Suppressor macrophage (primary cell): ENCODE measurements at places on chromosomes 5 and 9.
A peak's percentile ranks its signal among the peaks of the same experiment; 100 is the strongest.

DNA sequence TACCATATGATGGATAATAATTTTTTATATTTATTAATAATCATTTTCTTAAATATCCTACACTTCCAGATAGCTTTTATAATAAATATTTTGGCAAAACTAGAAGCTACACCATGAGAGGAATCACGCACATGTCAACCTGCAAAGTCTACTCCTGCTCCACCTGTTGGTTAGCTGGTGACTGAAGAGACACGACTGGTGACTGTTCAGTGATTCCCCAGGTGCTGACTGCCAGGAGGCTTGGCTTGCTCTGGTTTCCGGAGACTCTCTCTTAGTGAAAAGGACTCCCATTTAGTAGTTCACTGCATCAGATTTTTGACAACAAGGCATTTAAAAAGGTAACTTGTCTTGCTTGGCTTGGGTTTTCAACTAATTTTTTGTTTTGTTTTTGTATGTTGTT is 20.9 kb downstream of the GZMA start:
- no peak for DNase-seq

- DNase-seq: no peak
Measured at GRCh38 chr5:143977891-143978461, 166.0 kb downstream of the HMHB1 start.

DNA sequence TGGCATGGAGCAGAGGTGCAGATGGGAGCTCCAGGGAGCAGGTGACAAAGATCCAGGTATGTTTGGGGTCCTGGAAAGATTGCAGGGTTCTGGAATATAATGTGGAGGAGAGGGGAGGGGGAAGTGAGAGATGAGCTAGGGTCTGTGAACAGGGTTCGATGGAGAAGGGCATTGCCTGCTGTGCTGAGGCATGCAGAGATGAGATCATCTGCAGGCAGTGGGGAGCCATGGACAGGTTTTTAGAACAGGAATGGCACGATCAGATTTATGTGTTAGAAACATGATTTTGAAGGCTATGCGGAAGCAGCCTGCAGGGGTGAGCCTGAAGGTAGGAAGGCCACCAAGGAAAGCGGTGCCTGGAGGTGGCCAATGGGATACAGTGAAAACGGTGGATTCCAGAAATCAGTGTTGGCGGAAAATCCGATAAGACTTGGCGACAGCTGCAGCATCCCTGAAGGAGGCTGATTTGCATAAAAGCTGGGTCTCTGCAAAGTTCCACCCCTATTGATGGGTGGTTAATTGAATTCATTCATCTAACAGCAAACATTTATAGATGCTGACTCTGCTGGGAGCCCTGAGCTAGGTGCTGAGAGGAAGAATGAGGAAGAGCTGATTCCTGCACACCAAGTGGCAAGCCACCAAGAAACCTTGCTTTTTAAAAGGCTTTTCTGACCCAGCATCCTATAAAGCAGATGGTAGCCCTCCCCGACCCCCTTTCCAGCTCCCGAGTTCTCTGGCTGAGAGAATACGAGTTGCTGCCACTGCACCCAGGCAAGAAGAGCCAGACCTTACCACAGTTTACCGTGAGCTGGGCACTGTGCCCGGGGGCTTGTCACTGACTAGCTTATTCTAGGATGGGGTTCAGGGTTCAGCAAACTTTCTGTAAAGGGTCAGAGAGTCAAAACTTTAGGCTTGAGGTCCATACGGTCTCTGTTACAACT is 139.2 kb upstream of the SMIM23 start:
- DNase-seq: no peak

GRCh38 chr9:127976498-127976897 is 4.3 kb downstream of the EEIG1 start:
- no peak for DNase-seq

DNA sequence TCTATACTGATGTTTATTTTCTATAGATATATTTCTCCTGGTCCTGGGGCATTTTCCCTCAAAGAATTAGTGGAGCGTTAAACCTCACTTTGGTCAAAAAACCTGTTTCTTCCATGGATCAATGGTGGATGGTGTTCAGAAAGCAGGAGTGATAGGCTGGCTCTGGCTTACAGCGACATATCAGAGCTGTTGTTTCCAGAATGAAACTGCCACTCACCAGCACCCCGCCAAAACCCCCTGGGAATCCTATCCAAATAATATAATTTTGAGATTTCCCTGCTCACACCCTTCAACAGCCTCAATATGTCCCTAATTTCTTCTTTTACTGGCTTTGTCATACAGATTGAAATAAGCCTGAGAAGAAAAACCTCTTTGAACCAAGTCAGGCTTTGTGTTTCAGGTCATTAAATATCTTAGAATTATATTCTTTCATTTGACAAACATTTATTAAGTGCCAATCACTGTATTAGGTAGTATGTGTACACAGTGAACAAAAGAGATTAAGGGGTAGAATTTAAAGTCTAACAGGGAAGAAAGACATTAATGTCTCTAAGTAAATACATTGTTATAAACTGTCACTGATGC is 144.5 kb upstream of the GPR151 start:
- DNase-seq: no peak

GRCh38 chr5:93188876-93189485 is 392.0 kb downstream of the NR2F1-AS1 start:
- DNase-seq: no peak

GRCh38 chr5:4144411-4145007 is 548.9 kb downstream of the IRX1 start:
- no peak for DNase-seq

DNA sequence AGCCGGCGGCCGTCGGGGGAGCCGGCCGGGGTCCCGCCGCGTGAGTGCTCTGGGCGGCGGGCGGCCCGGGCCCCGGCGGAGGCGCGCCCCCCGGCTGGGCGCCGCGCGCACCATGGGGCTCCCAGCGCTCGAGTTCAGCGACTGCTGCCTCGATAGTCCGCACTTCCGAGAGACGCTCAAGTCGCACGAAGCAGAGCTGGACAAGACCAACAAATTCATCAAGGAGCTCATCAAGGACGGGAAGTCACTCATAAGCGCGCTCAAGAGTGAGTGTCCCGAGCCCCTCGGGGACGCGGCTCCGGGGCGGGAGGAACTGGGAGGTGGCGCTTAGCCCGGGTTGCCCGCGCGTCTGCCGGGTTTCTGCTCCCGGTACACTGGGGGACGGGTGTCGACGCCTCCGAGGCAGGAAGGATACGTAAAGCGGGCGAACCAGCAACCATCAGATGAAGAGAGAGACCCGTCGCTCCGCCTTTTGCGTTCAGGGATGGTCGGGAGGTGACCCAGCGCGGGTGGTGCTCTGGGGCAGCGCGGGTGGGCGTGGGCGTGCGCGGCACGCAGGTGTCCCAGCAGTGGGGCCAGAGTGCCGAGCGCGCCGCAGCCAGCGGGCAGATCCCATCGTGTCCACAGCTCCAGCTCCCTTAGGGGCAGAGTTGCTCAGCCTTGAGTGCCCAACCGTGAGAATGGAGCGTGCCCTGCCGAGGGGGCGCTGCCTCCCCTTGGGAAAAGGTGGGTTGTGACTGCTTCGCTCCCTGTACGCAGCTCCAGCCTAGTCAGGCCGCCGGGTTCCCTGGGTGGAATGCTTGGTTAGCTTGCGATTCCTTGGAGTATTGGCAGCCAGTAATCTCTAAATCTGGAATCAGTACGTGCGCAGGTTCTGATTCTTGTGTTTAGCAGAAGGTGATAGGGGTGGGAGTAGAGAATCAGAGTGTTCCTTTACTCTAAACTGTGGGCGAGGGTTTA is 753 bp downstream of the ARHGAP26 start:
- peak; percentile 80 for DNase-seq

GRCh38 chr5:59790776-59791475 is 102.6 kb downstream of the PDE4D start:
- no peak for DNase-seq

DNA sequence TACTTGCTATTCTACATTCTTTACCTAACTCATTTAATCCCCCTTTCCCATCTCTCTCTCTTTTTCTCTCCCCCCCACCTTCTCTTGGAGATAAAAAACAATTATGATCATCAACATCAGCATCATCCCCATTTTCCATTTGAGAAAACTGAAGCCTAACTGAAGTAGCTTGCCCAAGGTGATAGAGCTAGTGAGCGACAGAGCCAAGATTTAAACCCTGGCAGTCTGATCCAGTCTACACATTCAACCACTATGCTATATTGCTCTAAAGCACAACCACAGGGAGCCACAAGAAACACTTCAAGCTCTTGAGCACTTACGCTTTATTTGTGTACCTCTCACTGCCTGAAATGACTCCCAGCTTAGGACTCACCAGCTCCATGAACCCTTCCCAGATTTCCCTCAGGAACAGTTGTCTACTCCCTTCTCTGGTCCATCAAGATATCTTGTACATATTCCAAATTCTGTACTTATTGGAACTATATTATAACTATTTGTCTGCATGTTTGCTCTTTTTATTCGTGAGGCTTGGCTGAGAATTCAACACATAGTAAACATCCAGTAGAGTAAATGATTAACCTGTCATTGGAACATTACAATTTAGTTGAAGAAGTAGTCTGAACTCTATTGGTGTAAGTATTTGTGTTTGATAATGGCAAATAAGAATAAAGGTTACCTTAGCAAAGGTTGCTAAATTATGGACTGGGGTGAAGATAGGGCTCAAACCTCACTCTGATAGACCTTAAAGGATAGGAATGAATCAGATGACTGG is 164.8 kb downstream of the EFNA5 start:
- DNase-seq: no peak

DNA sequence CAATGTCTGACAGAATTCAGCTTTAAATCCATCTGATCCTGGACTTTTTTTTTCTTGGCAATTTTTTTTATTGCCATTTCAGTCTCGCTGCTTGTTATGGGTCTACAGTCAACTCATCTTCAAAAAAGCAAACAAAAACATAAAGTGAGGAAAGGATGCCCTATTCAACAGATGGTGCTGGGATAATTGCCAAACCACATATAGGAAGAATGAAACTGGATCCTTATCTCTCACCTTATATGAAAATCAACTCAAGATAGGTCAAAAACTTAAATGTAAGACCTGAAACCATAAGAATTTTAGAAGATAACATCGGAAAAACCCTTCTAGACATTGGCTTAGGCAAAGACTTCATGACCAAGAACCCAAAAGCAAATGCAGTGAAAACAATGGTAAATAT is 389.1 kb upstream of the ST8SIA4 start:
- no peak for DNase-seq

GRCh38 chr5:158145827-158146226 is 286.9 kb upstream of the CLINT1 start:
- no peak for DNase-seq

DNA sequence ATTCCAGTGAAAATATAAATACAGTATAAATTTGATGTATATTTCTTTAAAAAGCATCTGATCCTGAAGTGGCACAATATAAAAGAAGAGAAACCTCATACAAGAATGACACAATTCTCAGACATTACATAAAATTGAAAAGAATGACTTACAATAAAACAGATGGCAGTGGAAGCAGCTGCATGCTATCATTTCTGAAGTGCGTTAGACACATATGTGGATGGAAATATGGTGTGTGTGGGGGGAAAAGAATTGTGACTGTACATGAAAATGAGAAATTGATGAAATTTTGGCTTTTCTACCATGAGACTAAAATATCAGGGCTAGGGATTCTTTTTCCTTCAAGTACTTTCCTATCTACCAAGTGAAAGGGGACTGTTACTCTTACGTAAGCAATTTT is 45.9 kb upstream of the CDH18 start:
- no peak for DNase-seq

DNA sequence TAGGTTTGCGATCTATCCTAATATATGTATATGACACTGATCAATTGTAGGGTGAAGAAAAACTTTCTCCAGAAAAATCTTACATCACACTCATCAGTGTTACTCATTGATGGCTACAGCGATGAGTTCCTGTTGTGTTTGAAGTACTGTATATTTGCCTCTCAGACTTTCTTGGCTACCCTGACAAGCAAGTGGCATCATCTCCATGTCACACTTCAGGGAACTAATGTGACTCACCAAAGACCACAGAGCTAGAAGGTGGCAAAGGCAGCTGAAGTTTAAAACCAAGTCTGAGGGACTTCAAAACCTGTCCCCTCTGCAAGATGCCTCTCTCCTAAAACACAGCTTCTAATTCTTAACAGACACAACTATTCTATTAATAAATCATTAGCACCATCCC is 451.4 kb downstream of the CTNND2 start:
- DNase-seq: no peak

GRCh38 chr5:39740404-39740803 is 315.6 kb upstream of the DAB2 start:
- DNase-seq: no peak

- no peak for DNase-seq
Measured at GRCh38 chr5:129460936-129461710, 1.0 kb downstream of the ADAMTS19 start.

DNA sequence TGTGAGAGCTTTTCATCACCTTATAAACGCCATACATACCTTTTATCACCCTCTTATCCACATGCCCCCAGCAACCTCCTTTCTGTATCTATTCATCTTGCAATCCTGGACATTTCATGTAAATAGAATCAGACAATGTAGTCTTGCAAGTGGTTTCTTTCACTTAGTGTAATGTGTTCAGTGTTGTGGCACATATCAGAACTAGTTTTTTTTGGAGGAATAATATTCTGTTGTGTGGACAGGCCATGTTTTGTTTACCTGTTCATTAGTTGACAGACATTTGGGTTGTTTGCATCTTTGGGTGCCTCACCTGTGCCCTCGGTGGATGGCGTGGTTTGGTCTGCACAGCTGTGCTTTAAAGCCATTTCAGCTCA is 1.3 kb downstream of the SQSTM1 start:
- DNase-seq: no peak

- DNase-seq: no peak
Measured at GRCh38 chr5:180704362-180704761, 35.5 kb downstream of the OR2Y1 start.

DNA sequence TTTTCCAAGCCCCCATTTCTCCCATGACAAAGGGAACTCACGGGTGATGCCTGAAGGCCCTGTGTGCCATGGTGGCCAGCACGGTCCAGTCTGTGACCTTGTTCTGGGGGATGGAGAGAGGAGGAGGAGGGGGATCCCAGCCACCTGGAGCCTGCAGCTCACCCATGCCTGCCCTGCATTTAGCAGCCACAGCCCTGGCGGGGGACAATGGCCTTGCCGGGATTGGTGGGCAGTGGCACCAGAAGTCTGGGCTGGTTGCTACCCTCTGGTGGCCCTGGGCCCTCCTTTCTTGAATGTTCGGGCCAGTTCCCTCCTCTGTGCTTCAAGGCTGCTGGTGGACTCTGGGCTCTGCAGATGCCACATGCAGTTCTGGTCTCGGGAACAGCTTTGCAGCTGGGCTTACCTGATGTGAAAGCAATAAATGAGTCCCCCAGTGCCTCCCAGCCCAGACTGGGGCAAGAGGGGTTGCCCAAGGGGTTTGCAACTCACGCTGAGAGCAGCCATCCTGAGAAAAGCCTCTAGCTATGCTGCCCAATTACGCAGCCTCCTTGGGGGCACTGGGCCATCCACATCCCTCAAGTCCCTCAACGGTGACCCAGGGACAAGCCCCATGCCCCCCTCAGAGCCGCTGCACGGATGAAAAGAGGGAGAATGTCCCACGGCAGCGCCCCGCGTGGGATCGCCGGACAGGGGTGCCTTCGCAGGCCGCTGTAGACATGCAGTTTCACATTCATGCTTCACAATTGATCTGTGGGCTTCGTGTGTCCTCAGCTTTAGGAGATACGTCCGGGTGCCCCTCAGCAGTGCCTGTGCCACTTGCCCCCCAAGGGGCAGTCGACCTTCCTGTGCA is 49.2 kb upstream of the FCN1 start:
- DNase-seq: no peak
